ENCODE measurements at places on chromosomes 12 and 14.
A peak's percentile ranks its signal among the peaks of the same experiment; 100 is the strongest.

GRCh38 chr12:122076743-122077495 is 1.6 kb upstream of the MLXIP start:
- DNase-seq: no peak

GRCh38 chr14:36582874-36583241 is 444 bp upstream of the NKX2-8 start:
- no peak for DNase-seq

GRCh38 chr12:124286971-124287370 is 7.9 kb upstream of the RFLNA start:
- no peak for DNase-seq

DNA sequence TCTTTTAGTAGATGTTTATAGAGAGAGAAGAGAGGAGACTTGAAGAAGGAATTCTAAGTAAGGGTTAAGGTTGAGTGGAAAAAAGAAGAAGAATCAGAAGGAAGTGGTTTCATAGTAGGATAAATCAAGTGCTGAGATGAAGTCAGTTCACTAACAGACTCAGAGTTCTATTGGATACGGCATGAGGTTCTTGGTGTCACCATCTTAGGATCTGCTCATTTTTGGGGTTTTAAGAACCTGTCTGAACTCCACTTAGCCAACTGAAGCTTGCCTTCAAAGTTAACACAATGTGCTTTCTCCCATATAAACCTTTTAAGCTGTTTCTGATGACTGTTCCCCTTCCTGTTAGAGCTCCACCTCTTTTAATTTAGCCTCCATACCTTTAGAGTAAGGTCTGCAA is 152.6 kb downstream of the PRKCH start:
- no peak for DNase-seq

- peak; percentile 14 for DNase-seq
These were observed 100.2 kb downstream of the SYNE2 start for GRCh38 chr14:63952933-63953437.

GRCh38 chr12:57891542-57892228 is 45.2 kb upstream of the CTDSP2 start:
- no peak for DNase-seq

- no peak for DNase-seq
These were observed 53.7 kb downstream of the PPFIBP1 start for GRCh38 chr12:27577688-27578087.

Data from fibroblast of skin of right quadriceps (primary cell).